ENCODE measurements at places on chromosomes 1 and 21. TPM values are rescaled to one million over a fixed set of nuclear protein-coding genes. Genes with fewer than 3 reads are reported as not detected.

AMY1A gene
- total RNA-seq, result not detected

TTC34 gene
- total RNA-seq, result 0.29 TPM

FOXD2 gene
- total RNA-seq, result 0.59 TPM

OR2G3 gene
- total RNA-seq, result not detected

MIXL1 gene
- total RNA-seq, result not detected

NIPAL3 gene
- total RNA-seq, result 31.8 TPM

SGIP1 gene
- 17.4 TPM for total RNA-seq

PIK3R3 gene
- 5.3 TPM for total RNA-seq

PCBP3 gene
- 1.1 TPM for total RNA-seq

TPRG1L gene
- total RNA-seq, result 35.8 TPM

MAP3K21 gene
- total RNA-seq, result under 0.01 TPM

FCRL4 gene
- total RNA-seq, result not detected

LRRC53 gene
- total RNA-seq, result not detected

ZNF672 gene
- total RNA-seq, result 15.3 TPM

C1QTNF12 gene
- 0.36 TPM for total RNA-seq

PRAMEF4 gene
- total RNA-seq, result not detected

MX2 gene
- 12.4 TPM for total RNA-seq

FAM72B gene
- 2.7 TPM for total RNA-seq

CDK18 gene
- total RNA-seq, result 0.72 TPM

MNDA gene
- total RNA-seq, result under 0.01 TPM

RNU1-2 gene
- total RNA-seq, result under 0.01 TPM
